ENCODE measurements at places on chromosomes 11 and 22.

DNA sequence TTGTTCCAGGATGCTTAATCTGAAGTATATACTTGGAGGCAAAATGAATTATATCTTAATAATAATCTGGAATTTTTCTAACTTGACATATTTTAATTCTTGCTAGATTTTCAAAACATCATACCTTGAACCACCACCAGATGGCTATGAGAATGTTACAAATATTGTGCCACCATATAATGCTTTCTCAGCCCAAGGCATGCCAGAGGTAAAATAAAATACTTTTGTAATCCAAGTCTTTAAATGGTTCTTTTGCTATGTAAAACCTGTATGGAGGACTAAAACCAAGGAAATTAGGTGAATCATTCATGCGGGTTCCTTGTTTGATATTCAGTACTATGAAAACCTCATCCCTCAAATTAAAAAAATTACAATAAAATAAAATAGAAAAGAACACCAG is 14.4 kb downstream of the NAALAD2 start:
- no peak for DNase-seq

DNA sequence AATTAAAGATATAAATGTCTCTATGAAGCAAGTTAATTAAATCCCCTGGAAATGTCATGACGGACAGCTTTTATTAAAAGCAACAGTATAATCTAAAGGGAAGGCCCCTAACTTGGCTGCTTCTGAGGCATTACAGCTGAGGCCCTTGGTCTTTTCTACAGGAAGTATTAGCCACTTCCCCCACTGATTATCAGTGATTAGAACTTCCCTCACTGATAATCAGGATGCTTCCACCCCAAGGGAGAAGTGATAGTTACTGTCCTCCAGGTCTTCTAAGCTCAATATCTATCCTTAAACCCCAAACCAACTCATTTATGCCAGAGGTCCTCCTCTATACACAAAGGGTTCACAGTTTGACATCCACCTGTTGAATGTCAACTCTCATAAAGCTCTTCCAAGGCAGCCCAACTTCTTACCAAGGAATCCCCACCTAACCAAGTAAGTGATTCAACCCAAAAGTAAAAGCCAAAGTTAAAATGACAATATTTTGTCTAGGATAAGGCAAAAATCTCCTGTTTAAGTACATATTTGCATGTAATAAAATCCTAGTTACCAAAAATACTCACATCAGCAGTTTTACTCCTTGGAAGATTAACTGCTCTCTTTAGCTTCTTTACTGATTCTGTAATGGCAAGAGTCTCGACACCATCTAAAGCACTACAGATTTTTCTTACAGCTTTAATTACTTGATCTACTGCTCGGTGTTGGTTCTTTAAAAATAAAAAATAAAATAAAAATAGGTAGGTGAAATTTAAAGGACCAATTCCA is 58.6 kb upstream of the RPS13 start:
- no peak for DNase-seq

DNA sequence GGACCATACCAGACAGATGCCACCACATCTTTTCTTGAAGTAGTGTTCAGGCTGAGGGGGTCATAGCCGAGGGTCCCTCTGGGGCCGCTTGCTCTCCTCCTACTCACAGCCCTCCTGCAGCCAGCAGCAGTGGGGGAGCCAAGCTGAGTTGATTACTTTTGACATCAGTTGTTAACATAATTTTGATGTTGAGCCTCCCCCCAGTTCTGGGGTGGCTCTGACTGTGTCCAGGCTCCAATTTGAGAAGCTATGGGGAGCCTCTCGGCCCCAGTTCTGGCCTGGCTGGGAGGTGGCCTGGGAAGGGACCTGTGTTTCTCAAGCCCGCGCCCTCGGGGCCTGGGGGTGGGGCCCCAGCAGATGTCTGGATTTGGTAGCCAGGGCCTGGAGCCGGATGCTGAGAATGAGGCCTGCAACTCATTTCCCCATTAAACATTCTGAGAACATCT is 47.9 kb downstream of the KCNQ1OT1 start:
- DNase-seq: no peak

- no peak for DNase-seq
These were observed 1.2 kb downstream of the YDJC start for GRCh38 chr22:21628386-21629254.

GRCh38 chr11:93613231-93613831 is 48.2 kb upstream of the CEP295 start:
- DNase-seq: no peak

Measured in esophagus squamous epithelium (tissue), 5 donors.